ENCODE measurements at places on chromosomes 4 and X. TPM values are rescaled to one million over a fixed set of nuclear protein-coding genes. Genes with fewer than 3 reads are reported as not detected.
A peak's percentile ranks its signal among the peaks of the same experiment; 100 is the strongest.

- H3K36me3 ChIP-seq = no peaks in the 10 kb centered on the region
- no peaks in the 10 kb centered on the region for H3K4me1 ChIP-seq
- DNase-seq = no peak
- no peak overlapping the region for H3K27ac ChIP-seq
- H3K4me3 ChIP-seq = no peak overlapping the region
Observed at GRCh38 chr4:152369902-152370295, 166.0 kb downstream of the FBXW7 start.

DNA sequence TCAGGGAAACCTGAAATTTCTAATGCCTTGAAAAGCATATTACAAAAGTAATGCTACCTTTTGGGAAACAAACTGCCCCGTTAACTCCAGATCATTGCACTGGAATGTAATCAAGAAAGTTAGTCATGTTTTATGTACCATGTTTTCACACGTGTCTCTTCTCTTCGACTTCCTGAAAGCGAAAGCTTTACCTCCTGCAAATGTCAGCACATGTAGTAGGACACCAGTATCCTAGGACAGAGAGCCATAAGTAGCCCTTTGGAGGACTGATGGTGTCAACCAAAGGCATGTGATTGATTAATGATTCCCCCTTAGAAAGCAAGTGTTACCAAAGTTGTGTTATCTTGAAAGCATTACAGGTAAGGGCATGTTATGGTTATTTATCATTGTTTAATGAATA lies 8.8 kb upstream of the MND1 start:
- no peak overlapping the region for H3K4me3 ChIP-seq
- no peak for DNase-seq
- no peaks in the 10 kb centered on the region for H3K27me3 ChIP-seq
- H3K27ac ChIP-seq = no peak overlapping the region
- no peaks in the 10 kb centered on the region for H3K4me1 ChIP-seq

DNA sequence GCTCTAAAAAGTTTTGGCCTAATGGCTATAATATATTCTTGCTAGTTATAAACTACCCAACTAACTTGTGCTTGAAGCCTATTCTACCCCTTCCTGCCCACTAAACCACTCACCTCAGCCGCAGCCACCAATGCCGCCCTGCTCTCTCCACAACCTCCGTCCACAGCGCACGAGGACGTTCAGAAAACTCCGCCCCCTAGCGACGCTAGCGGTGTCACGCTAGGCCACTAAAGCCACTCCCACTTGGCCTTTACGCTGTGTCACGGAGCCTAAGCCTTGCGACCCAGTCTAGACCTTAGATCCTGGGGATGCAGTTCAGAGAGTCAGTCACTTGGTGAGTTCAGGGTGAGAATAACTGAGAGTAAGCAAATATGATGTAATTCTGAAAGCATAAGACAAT lies at the start of gene TEX11:
Gene TEX11 (minus strand): TSS at position 171 of the 400 bp plus-strand sequence. CDS start 922 bp downstream, outside the sequence.
- no peaks in the 10 kb centered on the region for H3K36me3 ChIP-seq
- no peak within 1 kb of the TSS for H3K27ac ChIP-seq
- no peak within 1 kb of the TSS for H3K4me3 ChIP-seq
- no peak for DNase-seq
- no peaks in the 10 kb centered on the region for H3K4me1 ChIP-seq

- H3K4me3 ChIP-seq = no peak overlapping the region
- no peaks in the 10 kb centered on the region for H3K27me3 ChIP-seq
- no peaks in the 10 kb centered on the region for H3K4me1 ChIP-seq
- no peak overlapping the region for H3K27ac ChIP-seq
- no peaks in the 10 kb centered on the region for H3K36me3 ChIP-seq
- no peak for DNase-seq
Observed at GRCh38 chr4:56791316-56791715, 30.2 kb downstream of the SPINK2 start.

- DNase-seq = no peak
- no peaks in the 10 kb centered on the region for H3K4me1 ChIP-seq
- no peak overlapping the region for H3K4me3 ChIP-seq
- no peaks in the 10 kb centered on the region for H3K36me3 ChIP-seq
- no peak overlapping the region for H3K27ac ChIP-seq
Observed at GRCh38 chr4:6446538-6447451, 25.6 kb downstream of the PPP2R2C start.

DNA sequence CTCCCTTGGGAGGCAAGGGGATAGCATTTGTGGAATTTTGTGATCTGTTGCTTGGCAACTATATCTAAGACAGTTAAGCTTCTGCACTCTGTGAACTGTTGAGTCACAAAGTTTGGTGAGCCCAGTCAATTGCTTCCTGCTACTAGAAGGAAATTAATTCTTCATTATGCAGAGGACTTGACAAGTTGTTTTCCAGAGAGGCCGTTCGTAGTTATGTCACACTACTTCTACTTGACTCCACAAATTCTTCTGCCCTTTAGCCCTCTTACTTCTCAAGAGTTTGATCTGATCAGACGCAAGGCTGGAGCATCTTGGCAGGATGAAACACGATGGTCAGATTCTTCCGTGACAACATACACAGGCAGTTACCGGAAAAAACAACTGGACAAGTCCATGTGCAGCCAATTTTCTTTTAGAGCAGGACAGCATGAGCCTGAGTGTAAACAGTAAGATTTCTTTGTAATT lies at the start of gene C4orf51:
Gene C4orf51 (plus strand): TSS at position 156 of the 465 bp plus-strand sequence. CDS start 58 bp downstream, at position 214.
- peak within 1 kb of the TSS; percentile 78 for H3K27ac ChIP-seq
- DNase-seq = no peak
- H3K36me3 ChIP-seq = no peaks in the 10 kb centered on the region
- H3K4me1 ChIP-seq = no peaks in the 10 kb centered on the region

DNA sequence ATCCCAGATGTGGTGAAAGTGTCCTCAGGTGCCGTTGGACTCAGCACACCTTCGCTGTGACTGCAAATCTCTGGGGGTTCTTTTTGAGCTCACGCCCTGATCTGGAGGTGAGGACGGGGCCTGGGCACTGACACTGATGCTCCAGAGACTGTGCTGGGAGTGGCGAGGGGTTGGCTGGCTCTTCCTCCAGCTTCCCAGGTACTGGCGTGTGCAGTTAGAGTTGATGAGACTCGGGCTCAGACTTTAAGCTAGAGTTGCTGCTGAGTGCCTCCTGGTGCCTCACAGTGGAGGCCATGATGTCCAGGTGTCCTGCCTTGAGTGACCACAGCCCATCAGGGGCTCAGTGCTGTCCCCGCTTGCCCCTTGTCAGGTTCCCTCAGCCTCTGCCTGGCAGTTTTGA lies 16.3 kb downstream of the SPON2 start:
- no peaks in the 10 kb centered on the region for H3K36me3 ChIP-seq
- no peaks in the 10 kb centered on the region for H3K27me3 ChIP-seq
- no peaks in the 10 kb centered on the region for H3K4me1 ChIP-seq
- H3K4me3 ChIP-seq = no peak overlapping the region
- H3K27ac ChIP-seq = no peak overlapping the region

DNA sequence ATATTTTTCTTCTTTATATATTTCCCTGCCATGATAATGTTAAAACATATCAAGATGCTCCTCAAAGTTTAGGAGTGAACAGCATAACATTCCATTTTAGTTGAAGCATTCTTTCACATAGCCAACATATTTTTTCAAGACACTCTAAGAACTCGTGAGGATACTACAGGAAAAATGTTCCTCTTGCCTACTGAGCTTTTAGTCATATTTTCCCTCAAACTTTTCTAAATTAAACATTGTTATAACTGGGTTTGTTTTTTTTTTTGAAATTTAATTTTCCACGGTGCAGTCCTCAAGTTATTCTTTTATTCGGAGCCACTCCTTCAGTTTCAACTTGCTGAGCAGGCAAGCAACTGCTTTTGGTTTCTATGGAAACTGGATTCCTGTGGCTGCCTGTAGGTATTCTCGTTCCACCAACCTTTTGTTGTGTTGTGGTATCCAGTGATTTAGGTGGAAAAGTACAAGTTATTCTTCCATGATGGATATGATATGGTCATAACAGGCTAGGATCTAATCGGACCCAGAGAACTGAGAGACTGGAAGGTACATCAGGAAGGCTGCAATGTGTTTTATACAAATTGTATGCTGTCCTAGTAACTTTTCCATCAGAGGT lies 248.0 kb downstream of the TRIML1 start:
- H3K4me3 ChIP-seq = no peak overlapping the region
- H3K27me3 ChIP-seq = no peaks in the 10 kb centered on the region
- DNase-seq = no peak
- H3K36me3 ChIP-seq = no peaks in the 10 kb centered on the region
- peak overlapping the region; percentile 45 for H3K27ac ChIP-seq

DNA sequence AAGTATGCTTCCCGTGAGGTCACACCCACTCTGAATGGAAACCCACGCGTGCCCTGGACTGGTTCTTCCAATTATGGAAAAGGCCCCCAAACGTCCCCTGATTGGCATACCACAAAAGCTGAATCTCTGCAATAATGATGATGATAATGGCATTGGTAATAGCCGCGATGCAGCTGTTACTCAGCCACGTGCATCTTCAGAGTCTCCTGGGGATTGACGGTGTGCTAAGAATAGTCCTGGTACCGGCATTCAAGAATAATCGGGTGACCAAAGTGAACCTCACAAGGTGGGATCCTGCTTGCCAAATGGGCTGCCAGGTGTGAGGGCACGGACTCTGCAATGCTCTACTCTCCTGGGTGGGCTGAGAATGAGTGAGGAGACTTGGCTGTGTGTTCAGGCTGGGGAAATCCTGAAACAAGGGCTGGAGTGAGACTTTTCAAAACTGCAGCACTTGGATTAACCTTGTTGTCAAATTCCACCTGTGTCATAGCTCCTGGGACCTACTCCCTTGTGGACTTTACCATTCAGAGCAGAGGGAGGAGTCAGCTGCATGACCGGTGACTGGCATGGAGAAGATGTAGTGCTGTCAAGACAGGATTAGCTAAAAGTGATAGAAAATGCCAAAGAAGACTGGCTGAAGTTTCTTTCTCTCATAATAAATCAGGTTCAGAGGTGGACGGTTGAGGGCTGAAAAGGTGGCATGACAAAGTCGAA lies 615.4 kb downstream of the MID1IP1 start:
- H3K36me3 ChIP-seq = no peaks in the 10 kb centered on the region
- no peaks in the 10 kb centered on the region for H3K4me1 ChIP-seq
- no peak overlapping the region for H3K4me3 ChIP-seq
- peaks cover 60% of the 10 kb centered on the region for H3K27me3 ChIP-seq
- no peak for DNase-seq

- no peaks in the 10 kb centered on the region for H3K36me3 ChIP-seq
- H3K27ac ChIP-seq = no peak overlapping the region
- H3K4me3 ChIP-seq = no peak overlapping the region
Observed at GRCh38 chr4:120664851-120665250, 257.7 kb downstream of the PRDM5 start.

DNA sequence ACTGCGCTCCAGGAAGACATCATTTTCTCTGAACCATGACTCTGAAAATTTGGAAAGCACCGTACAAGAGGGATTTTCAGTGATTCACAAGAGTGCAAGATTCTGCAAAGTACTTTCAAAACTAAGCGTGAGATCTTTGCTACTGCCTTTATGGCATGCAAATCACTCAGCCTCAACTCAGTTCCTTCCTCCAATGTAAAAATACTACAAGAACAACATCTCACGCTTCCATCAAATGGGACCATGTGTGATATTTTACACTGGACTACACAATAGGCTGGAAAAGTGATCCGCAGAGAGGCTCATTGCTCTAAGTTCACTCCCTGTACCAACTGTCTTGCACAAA lies 674 bp upstream of the IL15 start:
- peak overlapping the region; percentile 78 for H3K27ac ChIP-seq
- no peak for DNase-seq
- H3K4me1 ChIP-seq = no peaks in the 10 kb centered on the region
- no peaks in the 10 kb centered on the region for H3K27me3 ChIP-seq

DNA sequence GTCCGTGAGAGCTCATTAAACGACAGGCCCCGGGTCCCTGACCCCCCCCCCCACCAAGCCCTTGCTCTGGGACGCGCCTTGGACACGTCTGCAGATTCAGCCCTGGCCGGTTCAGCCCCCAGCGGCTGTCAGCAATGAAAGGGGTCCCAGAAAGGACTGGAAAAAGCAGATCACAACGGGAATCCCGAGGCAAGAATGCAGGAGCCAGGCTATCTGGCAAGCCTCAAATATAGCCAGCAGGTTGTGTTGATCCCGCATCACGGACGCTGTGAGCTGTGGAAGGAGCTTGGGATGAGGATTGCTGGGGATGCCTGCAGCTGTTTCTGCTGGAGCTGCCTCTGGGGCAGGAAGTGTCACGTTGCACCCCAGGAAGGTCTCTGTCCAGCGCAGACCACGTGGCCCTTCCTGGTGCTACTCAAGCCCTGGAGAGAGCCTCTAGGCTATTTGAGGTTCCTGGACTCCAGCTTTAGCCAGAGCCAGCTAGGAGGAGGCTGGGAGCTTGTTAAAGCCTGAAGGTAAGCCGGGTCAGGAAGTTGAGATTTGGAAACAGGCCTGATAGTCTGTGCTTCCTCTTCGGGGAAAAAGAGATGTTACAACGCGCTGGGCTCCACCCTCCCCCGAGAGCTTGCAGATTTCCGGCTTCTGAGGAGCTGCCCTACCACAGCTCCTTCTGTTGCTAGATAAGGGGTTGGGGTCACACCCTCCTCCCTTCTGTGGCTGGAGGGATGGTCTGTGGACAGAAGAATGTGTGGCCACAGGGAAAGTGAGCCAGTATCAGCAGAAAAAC lies 19.3 kb upstream of the CSF2RA start:
- no peaks in the 10 kb centered on the region for H3K36me3 ChIP-seq
- H3K27ac ChIP-seq = peak overlapping the region; percentile 2
- DNase-seq = no peak

DNA sequence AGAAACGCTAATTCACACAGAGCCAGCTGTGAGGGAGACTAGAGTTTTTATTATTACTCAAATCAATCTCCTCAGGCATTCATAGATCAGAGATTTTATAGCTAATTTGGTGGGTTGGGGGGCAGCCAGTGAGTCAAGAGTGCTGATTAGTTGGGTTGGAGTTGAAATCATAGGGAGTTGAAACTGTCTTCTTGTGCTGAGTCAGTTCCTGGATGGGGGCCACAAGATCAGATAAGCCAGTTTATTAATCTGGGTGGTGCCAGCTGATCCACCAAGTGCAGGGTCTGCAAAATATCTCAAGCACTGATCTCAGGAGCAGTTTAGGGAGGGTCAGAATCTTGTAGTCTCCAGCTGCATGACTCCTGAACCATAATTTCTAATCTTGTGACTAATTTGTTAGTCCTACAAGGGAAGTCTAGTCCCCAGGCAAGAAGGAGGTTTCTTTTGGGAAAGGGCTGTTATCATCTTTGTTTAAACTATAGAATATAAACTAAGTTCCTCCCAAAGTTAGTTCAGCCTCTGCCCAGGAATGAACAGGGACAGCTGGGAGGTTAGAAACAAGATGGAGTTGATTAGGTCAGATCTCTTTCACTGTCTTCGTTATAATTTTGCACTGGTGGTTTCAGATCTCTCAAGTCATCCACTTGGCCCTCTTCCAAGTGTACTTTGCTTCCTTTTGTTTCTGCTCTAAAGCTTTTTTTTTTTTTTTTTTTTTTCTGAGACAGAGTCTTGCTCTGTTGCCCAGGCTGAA lies 5.4 kb upstream of the NAA11 start:
- H3K27ac ChIP-seq = no peak overlapping the region
- H3K4me1 ChIP-seq = no peaks in the 10 kb centered on the region
- no peaks in the 10 kb centered on the region for H3K36me3 ChIP-seq
- no peak for DNase-seq

Gene TAF7L
- total RNA-seq = not detected

Gene PDGFRA
- 154 TPM for total RNA-seq

Gene SCRG1
- total RNA-seq = 4.0 TPM

Gene MAGEB17
- not detected for total RNA-seq

Gene CTAG1B
- total RNA-seq = not detected

Gene MGAT4D
- not detected for total RNA-seq

Gene ABLIM2
- 8.2 TPM for total RNA-seq

Data from breast epithelium (tissue), 4 donors.